ENCODE measurements at places on chromosomes 4 and X. TPM values are rescaled to one million over a fixed set of nuclear protein-coding genes. Genes with fewer than 3 reads are reported as not detected.

The CDKL2 gene
- total RNA-seq = 0.84 TPM

The SPANXB1 gene
- total RNA-seq = 3.0 TPM

The CDK16 gene
- 109 TPM for total RNA-seq

The BEX5 gene
- not detected for total RNA-seq

Data from A549 treated with CORT108297 at 1 μM for 4 hours (cell line).